ENCODE measurements at places on chromosomes 1 and 21. TPM values are rescaled to one million over a fixed set of nuclear protein-coding genes. Genes with fewer than 3 reads are reported as not detected.

DNA sequence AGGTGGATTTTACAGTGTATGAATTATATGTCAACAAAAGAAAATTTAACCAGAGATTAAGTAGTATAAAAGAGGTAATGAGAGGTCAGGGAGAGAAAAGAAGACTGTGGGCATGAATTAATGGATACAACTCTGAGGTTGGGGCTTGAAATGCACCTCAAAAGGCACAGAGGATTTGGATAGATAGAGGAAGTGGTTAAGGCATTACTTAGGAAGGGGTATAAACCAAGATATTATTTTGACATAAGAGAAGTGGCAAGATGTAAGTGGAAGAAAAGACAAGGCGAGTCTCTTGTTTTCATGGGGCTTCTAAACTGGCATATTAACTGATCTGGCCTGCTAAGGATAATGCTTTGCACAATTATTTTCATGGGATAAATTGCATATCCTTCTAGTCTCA, 34.1 kb downstream of the RAP1A start:
- DNase-seq: no peak

GRCh38 chr1:207026104-207026534, 6.4 kb downstream of the C1orf116 start:
- no peak for DNase-seq

CD1D gene
- total RNA-seq: 2.6 TPM

ZNF593OS gene
- not detected for total RNA-seq

- DNase-seq: no peak
Measured at GRCh38 chr21:39703578-39703977, 41.4 kb upstream of the IGSF5 start.

DISP3 gene
- total RNA-seq: not detected

Measured in stomach (tissue), 19 donors.